Fibroblast of skin of right biceps (primary cell): ENCODE measurements at places on chromosomes 13 and 19.
A peak's percentile ranks its signal among the peaks of the same experiment; 100 is the strongest.

- peak; percentile 14 for DNase-seq
Observed at GRCh38 chr13:34308725-34309124, 490.8 kb downstream of the RFC3 start.

DNA sequence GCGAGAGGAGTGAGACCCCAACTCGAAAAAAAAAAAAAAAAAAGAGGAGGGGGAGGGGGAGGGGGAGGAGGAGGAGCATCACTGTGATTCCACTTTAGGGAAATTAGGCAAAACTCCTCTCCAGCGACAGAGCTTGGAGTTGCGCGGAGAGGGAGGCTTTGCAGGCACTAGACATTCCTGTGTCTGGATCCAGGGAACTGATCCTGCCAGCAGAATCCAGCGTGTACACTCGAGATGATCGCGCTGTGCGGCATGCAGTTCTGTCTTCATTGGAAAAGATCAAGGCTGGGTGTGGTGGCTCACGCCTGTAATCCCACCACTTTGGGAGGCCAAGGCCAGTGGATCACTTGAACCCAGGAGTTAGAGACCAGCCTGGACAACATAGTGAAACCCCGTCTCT lies 29.6 kb upstream of the KLF2 start:
- peak; percentile 34 for DNase-seq

DNA sequence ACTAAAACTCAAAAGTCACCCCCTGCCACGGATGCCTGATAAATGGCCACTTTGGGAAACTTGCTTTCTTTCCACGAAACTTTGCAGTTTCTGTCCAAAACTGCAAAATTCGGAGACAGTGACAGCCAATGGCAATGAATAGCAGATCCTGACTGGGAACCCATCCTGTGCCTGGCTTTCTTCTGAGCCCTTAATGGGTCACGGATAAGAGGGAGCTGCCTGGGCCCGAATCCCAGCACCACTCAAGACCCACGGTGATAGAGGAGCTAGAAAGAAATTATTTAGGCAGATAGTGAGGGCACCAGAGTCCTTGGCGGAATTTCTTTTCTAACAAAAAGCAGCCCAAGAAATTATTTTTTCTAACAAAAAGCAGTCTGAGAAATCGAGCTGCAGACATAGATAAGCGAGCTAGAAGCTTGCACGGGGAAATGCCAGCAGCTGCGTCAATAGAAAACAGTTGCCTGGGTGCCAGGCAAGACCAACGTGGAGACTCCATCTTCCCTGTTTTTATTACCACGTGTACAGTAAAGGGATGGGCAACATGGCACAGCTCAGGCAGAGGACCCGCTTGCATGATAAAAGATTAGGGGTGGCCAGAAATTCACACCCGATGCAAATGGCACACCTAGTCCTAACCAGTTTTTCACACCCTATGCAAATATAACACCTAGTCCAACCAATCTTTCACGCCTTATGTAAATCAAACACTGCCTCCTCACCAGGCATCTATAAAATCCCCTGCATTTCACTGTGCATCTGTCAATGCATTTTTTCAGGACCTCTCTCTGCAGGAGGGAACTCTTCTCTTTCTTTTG lies 7.1 kb upstream of the HSH2D start:
- no peak for DNase-seq

GRCh38 chr13:99055735-99056134 lies 77.9 kb upstream of the DOCK9 start:
- no peak for DNase-seq

- no peak for DNase-seq
Observed at GRCh38 chr13:83829810-83830209, 52.5 kb downstream of the SLITRK1 start.

- peak; percentile 48 for DNase-seq
Observed at GRCh38 chr13:111216166-111216960, 101.3 kb downstream of the ARHGEF7 start.

- DNase-seq: no peak
Observed at GRCh38 chr13:101775267-101775666, 322.8 kb downstream of the ITGBL1 start.

GRCh38 chr13:75481176-75482069 lies 546 bp downstream of the TBC1D4 start:
- peak; percentile 28 for DNase-seq

- peak; percentile 81 for DNase-seq
Observed at GRCh38 chr13:93180356-93180969, 46.1 kb upstream of the GPC6 start.

GRCh38 chr19:58382997-58383603 lies 2.3 kb upstream of the ZNF837 start:
- no peak for DNase-seq

- no peak for DNase-seq
Observed at GRCh38 chr19:13827656-13828055, 32.4 kb downstream of the ZSWIM4 start.

DNA sequence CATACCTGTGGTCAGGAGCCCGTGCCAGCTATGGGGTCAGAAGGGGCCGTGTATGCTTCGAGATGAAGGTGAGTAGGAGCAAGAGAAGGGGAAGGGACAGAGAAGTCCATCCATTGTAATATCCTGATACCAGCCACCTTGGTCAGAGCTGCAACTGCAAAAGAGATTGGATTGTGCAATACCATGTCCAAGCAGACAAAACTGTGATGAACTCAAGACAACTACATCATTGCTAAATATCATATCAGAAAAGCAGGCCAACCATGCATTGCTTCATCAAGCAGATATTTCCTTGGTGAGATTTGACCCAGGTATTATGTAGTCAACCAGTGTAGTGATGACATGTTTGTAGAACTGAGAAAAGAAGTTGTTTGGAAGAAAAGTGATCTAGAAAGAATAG lies 12.1 kb downstream of the HNRNPUL1 start:
- no peak for DNase-seq

- no peak for DNase-seq
Observed at GRCh38 chr19:3098515-3099346, 4.6 kb downstream of the GNA11 start.

DNA sequence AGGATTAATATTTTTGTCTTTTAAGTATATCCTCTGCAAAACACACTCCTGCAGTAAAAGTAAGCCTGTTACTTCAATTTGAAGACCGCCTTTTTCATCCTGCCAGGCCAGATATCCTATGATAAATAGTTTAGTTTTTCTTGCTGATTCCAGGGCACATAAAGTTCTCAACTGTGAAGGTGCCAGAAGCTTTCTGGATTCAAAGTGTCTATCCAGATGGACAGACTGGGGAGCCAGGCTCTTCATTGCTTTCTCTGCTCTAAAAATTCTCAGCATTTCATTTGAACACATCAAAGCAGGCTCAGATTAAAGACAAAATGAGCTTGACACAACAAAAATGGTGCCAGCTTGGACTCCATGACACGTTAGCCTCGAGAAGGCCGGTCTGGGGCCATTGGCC lies 53.6 kb upstream of the UBL3 start:
- DNase-seq: no peak

- no peak for DNase-seq
Observed at GRCh38 chr13:66659286-66659685, 570.9 kb downstream of the PCDH9 start.

DNA sequence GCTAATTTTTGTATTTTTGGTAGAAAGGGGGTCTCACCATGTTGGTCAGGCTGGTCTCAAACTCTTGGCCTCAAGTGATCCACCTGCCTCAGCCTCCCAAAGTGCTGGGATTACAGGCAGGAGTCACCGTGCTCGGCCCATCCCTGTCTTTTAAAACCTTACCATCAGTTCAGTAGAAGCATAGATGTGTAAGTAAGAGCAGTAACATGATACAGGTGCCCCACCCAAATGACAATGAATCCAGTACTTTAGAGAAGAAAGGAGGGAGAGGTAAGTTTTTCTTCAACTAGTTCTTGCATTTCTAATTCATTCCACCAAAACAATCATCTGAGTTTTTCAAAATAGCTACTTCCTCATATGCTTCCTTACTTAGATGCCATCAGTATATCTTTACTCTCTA lies 21.9 kb downstream of the SPRY2 start:
- no peak for DNase-seq

DNA sequence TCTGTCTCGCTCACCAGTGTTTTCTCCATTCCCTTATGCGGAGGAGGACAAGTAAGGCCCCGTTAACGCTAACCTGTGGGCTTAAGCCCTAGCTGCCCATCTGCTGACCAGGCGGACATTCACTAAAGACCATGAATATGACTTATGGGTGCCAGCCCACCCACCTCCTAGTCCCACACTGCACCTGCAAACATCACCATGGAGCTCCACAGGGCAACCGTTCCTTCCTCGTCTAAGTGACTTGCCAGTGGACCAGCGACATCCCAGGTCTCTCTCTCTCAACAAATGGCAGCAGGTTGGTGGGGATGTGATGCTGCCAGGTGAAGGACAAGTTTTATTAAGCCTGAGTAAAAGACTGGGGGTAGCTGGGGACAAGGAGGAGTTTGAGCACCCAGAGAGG lies 55.2 kb downstream of the CCDC70 start:
- no peak for DNase-seq

DNA sequence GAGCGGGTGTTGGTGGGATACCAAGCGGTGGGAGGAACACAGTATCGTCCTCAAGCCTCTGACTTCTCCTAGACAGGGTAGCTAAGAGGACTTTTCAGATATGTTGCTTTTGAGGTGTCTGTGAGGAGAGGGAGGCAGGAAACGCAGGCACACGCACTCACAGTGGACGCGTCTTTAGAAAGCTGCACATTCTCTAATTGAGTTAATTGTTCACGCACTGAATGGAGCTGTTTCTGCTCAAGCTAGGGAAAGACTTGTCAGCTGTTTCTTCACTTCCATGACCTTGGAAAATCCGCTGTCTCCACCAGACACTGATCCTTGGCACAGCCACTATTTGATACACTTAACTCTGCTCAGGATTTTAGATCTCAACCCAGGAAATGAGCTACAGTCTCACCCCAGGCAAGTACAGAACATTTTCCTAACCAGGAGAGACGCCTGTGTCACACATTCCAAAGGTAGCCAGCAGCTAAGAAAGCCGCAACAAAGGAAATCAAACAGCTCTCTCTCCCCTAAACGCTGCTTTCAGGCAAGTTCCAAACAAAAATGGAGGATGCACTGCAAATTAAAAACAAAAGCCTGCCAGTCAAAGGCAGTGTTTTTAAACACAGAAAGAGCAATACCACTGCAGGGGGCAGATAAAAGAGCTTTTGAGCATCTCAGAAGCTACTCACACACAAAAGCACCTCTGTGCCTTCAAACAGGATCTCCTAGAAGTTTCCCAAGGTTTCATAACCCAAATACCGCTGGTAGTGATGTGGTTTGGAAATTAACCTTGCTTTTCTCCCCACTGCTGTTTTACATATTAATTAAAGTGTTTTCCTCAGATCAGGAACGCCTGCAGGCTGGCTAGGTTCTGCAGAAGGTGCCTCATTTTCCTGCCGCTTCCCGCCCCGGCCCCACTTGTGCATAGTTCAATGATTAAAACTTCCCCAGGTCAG lies 57.3 kb downstream of the IRS2 start:
- DNase-seq: peak; percentile 41

DNA sequence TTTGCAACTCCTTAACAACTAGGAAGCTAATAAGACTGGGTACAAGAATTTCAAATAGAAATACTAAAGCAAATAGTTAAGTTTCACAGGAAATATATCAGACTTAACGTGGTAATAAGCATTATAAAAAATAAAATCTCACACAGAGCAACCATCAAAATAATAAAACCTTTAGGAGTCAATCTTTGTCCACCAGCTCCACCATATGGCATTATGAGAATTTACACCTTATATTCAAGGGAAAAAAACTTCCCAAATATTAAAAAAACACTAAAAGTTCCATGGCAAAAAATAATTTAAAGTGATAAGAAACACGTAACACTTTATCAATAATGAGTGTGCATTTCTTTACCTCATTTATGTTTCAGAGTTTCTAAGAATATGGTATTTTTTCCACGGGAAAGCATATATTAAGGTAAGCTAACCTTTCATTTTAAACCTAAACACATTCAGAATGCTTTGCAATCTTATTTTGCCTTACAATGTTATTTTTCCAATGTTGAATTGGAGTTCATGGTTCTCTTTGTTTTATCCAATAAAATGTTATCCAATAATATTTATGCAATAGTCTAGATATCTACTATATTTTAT lies 423.2 kb upstream of the SGCG start:
- no peak for DNase-seq

DNA sequence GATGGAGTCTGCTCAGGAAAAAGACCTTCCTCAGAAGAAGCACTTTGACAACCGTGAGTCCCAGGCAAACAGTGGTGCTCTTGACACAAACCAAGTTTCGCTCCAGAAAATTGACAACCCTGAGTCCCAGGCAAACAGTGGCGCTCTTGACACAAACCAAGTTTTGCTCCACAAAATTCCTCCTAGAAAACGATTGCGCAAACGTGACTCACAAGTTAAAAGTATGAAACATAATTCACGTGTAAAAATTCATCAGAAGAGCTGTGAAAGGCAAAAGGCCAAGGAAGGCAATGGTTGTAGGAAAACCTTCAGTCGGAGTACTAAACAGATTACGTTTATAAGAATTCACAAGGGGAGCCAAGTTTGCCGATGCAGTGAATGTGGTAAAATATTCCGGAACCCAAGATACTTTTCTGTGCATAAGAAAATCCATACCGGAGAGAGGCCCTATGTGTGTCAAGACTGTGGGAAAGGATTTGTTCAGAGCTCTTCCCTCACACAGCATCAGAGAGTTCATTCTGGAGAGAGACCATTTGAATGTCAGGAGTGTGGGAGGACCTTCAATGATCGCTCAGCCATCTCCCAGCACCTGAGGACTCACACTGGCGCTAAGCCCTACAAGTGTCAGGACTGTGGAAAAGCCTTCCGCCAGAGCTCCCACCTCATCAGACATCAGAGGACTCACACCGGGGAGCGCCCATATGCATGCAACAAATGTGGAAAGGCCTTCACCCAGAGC lies 16.2 kb upstream of the ZNF544 start:
- DNase-seq: no peak

DNA sequence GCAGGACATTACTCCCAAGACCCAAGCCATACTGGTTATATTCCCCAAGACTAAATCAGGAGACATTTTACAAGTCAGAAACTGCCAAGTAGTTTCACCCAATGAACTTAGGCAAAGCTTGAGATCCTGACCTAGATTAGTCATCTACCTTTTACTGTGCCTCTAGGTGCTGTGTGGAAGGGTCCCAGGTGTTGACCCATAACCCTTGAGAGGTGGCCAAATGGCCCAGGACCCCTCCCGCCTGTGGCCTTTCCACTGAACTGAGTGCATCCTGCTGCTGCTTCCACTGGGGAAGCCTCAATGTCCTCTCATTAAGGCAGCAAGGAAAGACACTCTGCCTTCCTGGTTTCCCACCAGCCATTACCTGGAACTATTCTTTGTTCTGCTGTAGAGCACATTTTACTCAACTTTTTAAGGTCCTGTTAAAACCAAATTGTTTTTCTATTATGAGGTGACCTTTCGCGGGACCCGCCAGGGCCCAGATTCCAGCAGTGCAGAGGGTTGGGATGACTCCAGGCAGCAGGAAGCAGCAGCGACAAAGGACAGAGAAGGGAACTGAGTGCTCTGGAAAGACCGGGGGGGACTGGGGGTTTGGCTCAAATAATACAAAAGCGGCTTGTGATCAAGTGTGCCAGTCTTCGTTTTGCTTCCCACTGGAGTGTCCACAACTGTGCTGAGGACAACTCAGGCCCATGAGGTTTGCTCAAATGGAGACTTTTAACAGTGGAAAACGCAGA lies 27.1 kb downstream of the ANKRD10 start:
- no peak for DNase-seq

- DNase-seq: no peak
Observed at GRCh38 chr19:38093587-38093986, 130.4 kb downstream of the DPF1 start.

GRCh38 chr19:12873891-12874745 lies 7.1 kb downstream of the DNASE2 start:
- DNase-seq: no peak
